Neural progenitor cell (in vitro differentiated cells): ENCODE measurements at places on chromosomes 7 and 10.

DNA sequence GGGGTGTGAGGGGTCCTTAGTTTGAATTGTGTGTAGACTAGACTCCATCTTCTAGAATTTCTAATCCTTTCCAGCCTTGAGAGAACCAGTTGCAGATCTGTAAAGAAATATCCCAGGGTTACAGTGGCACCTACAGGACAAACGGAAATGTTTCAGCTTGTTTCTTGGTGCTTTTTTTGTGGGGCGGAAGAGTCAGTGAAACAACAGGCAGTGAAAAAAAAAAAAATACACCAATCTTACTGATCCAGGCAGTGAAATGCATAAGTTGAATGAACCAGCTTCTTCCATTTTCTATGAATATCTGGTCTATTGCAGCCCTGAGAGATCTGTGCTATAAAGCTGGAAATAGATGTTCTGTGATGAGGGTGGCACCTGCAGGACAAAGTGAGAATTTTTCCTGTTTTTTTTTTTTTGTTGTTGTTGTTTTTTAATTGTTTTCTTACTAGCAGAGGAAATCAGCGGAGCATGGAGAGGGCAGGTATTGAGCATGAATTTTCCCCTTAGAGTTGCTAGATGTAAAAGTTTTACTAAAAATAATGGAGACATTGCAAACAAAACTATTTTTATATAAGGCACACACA lies 81.9 kb upstream of the DYNC1I1 start:
- peak; percentile 63 for DNase-seq

DNA sequence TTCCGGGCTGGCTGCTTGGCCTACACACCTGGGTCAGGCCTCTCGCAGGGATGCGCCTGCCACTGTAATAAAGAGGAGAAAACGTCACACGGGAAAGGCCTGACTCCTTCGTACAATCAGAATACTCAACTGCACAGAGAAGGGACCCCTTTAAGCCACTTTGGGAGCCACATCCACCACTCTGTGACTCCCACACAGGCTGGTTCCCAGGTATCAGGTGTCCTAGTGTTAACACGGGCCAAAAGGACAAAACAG lies 5.8 kb upstream of the ZNF736 start:
- no peak for DNase-seq

DNA sequence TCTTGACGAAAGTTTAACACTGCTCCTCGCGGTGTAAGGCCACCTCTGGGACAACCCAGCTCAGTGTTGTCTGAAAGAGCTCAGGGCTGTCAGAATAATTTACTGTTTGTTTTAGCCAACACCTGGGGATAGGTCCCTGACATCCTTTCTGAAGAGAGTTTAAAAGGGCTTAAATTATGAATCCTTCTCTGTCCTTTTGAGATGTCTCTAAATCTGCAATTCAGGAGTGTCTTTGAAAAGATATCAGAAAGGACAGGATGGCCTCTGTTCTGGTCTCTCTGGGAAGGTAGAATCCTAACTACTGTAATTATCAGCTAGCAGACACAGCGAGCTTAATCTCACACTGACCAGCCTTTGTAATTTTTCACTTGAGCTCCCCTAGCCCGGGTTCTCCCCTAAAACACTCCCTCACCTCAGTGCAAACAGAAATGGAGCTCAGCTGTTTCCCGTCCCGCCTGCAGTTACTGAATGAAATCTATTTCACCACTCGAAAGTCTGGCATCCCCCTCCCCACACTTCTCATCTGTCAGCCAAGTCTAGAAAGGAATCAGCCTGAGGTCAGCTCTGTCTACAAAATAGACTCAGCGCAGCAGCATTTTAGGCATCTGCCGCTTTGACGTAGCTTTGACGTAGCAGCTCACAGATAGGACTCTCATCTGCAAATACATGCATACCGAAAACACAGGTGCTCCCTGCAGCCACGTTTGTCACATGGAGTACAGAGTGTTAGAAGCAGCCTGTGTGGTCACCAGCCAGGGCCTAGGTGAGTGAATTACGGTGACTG lies 4.8 kb downstream of the DYNC2I1 start:
- peak; percentile 26 for DNase-seq

DNA sequence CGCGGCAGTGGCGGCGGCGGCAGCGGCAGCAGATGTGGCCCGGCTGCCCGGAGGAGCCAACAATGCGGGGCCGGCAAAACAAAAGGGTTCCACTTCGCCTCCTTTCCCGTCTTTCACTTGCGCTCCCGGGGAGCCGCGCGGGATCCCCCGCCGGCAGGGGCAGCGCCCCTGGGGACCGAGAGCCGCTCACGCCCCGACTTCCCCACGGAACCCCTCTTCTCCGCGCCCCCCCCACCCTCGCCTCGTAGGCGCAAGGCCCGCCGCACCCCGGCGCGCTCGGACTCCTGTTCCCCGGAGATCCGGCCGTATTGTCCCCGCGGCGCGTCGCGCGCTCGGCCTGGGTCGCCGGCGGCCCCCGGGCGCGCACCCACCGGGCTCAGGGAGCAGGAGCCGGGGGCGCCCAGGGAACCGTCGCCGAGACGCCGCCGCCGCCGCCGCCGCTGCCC lies 854 bp downstream of the CTBP2 start:
- DNase-seq, result peak; percentile 71

DNA sequence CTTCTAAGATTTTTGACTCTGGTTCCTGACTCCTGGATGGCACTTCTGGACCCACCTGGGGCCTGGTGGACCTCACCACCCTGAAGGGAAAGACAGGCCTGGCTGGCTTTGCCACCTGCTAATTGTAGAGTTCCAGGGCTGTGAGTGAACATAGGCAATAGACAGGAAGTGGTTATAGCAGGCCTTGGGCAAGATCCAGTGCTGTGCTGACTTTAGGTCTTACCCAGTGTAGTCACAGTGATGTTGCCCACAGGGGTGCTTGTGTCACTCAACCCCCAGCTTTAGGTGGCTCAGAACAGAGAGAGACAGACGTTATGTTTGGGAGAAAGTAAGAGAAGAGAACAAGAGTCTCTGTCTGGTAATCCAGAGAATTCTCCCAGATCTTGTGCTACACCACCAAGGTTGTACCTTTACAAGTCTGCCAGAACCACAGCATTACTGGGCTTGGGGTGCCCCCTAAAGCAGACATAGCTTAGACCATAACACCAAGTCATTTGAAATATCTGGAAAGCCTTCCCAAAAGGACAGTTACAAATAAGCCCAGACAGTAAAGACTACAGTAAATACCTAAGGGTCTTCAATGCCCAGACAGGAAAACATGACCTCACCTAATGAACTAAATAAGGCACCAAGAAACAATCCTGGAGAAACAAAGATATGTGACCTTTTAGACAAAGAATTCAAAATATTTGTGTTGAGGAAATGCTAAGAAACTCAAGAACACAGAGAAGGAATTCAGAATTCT lies 303.4 kb downstream of the PCLO start:
- no peak for DNase-seq

- no peak for DNase-seq
Measured at GRCh38 chr7:69651101-69651590, 52.9 kb downstream of the AUTS2 start.

- no peak for DNase-seq
Measured at GRCh38 chr10:59047180-59047579, 129.3 kb upstream of the PHYHIPL start.

DNA sequence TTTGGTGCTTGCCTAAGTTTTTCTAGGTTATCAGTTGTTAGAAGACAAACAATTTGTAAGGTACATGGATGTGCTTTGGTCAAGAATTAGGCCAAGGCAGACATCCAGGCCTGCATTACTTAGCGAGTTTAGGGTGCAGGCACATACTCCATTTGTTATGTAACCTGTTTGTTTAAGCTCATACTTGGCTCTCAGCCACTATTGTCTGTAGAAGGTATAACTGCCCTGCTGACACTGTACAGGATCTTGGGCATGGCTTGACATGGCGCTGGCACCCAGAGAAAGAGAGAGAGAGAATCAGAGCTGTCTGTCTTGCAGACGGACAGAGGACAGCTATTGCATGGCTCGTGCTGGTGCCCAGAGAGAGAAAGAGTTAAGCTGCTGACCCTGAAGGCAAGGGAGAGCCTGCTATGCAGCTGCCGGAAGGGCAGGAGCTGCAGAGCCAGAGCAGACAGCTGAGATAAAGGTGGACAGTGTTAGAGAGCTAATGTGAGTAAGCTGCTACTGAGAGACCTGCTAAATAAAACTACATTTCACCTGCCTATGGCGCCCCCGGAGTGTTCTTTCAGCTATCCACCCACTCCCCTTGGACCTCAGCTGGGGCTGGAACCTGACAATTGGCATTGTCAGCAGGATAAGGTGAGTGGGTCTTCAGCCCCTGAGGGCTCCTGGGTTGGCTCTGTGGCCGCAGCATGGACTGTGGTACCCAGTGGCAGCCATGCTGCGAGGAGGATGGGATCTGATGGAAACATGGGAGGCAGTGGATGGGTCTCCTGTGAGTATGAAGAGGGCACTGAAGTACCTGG lies 120.9 kb upstream of the TMEM106B start:
- DNase-seq, result no peak

- no peak for DNase-seq
Measured at GRCh38 chr7:81846398-81846797, 76.6 kb upstream of the HGF start.

GRCh38 chr10:129108378-129108777 lies 358.7 kb upstream of the MGMT start:
- no peak for DNase-seq

- no peak for DNase-seq
Measured at GRCh38 chr10:98339799-98340198, 71.8 kb upstream of the LOXL4 start.

DNA sequence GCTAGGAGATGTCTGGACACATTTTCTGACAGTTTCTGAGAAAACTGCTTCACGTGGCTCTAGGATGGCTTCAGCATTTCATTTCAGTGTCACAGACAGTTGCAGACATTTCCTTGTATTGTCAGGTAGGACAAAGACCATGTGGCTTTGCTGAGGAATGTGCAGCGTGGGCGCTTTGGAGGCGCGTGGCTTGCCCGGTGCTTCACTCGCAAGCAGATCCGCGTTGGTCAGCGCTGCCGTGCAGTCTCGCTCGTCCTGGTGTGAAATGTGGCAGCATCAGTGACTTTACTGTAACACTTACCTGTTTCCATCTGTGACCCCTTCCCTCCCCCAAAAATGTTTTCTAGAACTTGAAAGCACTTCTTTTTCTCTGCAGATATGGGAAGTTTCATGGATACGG lies 340.5 kb downstream of the SDK1 start:
- peak; percentile 35 for DNase-seq

DNA sequence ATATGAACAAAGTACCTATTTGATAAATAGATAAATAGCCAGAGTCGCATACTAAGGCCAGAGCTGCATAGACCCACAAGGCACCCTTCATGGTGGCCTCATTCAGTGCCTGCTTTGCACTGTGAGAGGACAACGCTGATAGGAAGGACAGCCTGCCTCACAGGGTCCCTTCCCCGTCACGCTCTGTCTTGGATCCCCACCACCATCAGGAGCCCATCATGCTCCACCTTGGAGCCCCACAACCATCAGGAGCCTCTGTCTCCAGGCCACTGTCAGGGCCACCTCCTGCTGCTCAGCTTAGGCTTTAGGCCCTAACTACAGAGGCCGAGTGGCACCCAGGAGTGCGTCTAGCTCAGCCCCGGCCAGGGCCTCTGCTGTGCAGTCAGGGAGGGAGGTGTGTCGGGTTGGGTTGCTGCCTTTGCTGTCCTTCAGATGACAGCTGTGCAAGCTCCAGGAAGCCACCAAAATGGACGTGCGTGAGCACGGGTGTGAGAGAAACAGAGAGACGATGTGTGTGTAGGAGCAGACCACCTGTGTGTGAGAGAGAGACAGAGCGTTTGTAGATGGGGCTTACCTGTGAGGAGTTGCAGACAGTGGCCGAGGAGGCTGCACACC lies 516.9 kb downstream of the GLRX3 start:
- DNase-seq, result no peak

DNA sequence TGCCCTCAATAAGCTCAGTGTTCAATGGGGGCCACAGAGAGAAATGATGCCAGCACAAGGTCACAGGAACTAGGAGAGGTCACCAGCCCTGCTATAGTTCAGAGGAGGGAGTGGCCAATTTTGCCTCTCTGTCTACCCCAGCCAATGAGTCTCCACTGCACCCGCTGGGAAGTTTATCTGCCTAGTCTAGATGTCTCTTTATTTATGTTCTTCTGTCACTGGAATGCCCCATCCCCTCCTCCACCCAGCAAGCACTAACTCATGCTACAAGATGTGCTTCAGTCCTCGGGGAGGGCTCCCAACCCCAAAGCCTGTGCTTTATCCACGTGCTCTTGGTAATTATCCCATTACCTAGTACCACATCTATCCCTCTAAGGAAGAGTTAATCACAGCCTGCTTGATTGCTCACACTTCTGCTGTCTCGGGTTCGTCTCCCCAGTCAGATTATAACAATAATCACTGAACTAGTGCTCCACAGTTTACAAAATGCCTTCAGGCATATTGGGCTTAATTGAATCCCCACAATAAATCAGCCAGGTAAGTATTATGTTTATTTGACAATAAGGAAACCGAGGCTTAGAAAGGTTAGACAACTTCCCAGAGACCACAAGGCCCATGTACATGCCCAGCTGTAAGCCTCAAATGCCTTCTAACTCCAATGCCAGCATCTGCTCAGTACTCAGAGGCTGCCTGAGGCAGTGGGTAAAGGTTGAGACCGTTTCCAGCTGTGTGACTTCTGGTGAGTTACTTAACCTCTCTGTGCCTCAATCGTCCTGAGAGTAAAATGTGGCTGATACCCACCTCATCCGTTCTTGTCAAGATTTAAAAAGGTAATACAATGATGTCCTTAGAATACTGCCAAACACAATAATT lies 3.9 kb downstream of the HIP1 start:
- DNase-seq, result peak; percentile 43

DNA sequence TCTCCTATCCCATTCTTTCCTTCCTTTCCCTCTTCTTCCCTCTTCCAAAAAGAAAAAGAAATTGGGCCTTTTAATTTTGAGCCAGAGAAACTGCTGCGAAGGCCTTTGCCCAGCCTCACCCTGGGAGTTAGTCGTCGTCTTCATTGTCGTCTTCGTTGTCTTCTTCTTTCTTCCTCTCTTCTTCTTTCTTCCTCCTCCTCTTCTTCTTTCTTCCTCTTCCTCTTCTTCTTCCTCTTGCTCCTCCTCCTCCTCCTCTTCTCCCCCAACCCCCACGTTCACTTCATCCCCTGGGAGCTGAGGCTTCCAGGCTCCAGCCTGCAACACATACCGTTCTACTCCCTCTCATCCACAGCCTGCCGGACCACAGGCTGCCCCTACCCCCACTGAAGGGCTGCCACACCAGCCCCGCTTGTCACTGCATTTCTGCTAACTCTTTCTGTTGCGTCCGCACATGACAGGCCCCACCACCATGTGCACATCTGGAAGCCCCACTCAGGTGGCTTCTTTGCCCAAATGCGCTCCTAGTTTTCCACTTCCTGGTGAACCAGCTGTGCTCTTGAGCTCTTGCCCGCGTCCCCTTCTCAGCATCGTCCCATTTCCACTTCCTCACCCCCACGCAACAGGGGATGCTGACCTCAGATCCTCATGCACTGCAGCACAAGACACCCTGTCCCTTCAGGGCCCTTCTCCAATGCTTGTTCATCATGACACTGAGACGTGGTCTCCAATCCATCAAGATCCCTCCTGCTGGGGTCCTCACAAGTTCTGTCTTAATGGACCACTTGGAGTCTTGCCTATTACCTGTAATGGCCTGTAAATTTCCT lies 94.9 kb upstream of the SH2B2 start:
- DNase-seq, result no peak

- DNase-seq, result peak; percentile 41
Measured at GRCh38 chr7:1400371-1400770, 58.9 kb downstream of the MICALL2 start.

GRCh38 chr10:75530299-75530698 lies 98.9 kb downstream of the LRMDA start:
- DNase-seq, result no peak

- DNase-seq, result no peak
Measured at GRCh38 chr7:155237297-155237696, 60.4 kb upstream of the INSIG1 start.
